OCI-M1 (cell line): ENCODE measurements at places on chromosomes 12 and 14.
A peak's percentile ranks its signal among the peaks of the same experiment; 100 is the strongest.

GRCh38 chr14:79627058-79627457 is 584.2 kb downstream of the DIO2 start:
- no peak for DNase-seq

DNA sequence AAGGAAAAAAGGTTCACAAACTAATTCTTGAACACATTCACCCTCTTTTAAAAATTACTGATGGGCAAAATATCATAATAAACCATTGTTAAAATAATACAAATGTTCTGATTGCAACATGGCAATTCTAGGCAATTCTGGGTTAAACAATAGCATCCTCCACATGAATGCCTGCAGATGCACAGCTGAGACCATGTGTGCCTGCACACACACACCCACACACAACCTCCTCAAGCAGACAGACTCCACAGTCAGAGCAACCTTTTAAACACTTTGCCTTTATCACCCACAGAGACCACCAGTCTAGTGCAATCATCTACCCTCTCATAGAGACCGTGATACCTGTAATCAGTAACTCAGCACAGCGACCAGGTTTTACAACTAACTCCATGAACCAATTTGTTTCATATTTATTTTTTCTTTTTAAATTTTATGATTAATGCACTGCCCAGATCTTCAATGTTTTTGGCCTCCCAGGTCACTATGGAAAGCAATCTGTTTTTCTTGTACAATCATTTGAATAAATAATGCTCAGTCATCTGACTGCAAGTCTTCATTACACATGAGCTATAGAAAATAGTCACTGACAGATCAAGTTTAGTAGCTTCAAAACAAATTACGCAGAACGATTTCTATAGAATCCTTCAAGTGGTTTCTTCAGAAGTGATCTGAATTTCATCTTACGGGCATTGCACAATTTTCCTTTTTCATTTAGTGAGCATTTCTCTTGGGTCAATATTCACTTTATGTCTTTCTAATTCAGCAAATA is 105.8 kb downstream of the PRKD1 start:
- DNase-seq = no peak

DNA sequence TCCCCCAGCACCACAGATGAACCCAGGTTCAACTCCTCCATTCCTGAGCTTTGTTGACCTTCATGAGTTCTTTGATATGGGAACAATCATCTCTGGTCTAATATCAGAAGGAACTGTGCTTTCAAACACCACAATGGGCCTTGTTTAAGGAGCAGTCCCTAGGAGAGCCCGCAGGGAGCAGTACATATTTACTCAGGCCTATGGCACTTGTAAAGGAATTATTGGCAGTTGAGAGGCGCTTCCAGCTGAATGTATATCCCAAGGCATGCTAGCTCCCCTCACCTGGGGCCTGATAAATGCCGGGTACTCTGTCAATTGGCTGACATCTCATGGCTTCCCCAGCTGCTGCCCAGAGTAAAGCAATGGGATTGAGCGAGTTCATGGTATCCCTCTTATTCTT is 76.2 kb downstream of the ZFP36L1 start:
- DNase-seq = no peak

GRCh38 chr12:116594325-116595038 is 35.3 kb downstream of the MAP1LC3B2 start:
- DNase-seq = peak; percentile 23

DNA sequence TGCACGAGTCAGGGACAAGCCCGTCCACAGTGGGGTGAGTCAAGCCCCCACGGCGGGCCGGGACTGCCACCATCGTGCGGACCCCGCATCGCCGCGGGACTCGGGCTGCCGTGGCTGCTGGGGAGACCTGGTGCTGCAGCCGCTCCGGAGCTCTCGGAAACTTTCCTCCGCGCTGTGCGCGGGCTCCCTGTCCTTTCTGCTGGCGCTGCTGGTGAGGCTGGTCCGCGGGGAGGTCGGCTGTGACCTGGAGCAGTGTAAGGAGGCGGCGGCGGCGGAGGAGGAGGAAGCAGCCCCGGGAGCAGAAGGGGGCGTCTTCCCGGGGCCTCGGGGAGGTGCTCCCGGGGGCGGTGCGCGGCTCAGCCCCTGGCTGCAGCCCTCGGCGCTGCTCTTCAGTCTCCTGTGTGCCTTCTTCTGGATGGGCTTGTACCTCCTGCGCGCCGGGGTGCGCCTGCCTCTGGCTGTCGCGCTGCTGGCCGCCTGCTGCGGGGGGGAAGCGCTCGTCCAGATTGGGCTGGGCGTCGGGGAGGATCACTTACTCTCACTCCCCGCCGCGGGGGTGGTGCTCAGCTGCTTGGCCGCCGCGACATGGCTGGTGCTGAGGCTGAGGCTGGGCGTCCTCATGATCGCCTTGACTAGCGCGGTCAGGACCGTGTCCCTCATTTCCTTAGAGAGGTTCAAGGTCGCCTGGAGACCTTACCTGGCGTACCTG is 1.1 kb downstream of the PDE3A start:
- DNase-seq = peak; percentile 58

DNA sequence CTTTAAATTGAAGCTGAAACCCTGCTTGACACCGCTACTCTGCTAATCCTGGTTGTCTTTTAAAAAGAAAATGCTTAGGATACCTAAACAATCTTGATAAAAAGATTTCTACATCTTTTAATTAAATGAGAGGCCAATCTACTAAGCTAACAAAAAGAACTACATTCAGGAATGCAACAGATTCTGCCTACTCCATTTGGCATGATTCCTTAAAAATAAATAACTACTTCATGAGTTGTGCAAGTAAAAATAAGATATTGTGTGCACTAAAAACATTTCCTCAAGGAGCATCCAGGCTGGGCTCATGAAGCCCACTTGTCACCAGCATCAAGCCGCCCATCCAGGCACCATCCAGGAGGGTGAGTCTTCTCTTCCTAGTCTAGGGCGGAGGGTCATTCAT is 197.5 kb downstream of the PAX9 start:
- no peak for DNase-seq

DNA sequence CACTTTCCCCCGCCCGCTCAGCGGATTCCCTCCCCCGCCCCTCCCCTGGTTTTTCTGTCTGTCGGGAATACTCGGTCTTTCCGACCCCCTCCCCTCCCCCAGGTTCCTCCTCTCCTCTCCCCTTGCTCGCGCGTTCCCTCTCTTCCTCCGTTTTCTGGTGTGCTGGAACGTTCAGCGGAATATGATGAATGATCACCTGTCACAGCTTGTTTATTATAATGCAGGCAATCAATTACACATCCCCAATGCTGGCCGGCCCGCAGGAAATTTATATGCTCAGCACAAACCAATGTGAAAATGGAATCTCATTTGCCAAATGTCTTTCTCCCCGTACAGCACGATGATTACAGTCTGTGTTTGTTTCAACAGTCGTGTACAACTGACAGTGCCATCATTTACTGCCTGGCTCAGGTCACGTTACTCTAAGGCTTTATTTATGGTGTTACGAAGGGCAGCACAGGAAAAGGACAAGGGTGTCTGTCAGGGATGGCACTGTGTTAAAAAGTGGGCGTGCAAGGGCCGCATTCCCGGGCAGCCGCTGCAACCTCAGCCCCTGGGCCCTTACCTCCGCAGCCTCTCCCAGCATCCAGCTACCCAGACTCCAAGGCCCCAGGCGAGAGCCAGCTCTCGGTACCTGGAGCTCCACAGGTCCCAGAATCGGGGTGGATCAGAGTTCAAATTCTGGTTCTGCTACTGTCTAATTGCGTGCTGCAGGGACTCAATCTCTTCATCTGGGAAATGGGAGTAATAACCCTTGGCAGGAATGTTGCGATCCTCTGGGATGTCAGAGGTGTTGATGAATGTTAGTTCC is 24.7 kb upstream of the MAP1LC3B2 start:
- no peak for DNase-seq

DNA sequence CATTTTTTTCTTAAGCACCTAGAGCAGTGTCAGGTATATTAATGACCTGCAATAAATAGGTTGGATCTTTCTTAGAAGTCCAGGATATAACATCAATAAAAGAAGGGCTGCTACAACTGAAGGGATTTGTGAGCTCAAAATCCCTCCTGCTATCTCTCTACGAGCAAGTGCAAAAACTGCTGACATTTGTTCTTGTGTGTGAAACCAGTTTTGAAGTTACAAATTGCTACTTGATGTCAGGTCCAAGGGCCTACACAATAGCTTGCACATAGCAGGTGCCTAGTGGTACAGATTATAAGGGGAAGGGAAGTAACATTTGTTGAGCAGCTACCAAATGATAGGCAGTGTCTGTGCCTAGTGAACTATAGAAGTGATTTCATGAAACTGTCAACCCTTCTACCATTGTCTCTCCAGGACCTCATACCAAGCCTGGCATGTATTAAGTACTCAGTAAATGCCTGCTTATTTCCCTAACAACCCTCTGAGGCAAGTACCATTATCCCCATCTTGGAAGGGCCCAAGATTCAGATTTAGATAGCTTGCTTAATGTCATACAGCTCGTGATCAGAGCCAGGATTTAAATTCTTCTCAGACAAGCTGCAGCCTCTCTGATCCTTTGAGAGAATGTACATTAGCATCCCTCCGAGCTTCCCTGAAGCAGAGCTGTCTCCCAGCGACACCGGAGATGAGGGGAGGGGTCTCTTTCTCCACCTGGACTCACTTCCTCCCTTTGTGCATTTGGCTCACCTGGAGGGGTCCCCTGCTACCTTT is 300.3 kb downstream of the ZFP36L1 start:
- no peak for DNase-seq

- no peak for DNase-seq
Observed at GRCh38 chr14:95460647-95461478, 55.6 kb downstream of the SYNE3 start.

GRCh38 chr12:44558340-44559100 is 317.6 kb downstream of the NELL2 start:
- DNase-seq = no peak
